Activated CD8-positive, alpha-beta memory T cell treated with anti-CD3 and anti-CD28 coated beads for 4 hours (primary cell): ENCODE measurements at places on chromosomes 12 and 14.

GRCh38 chr14:31026450-31027235, 464 bp upstream of the STRN3 start:
- DNase-seq = peak; percentile 82

DNA sequence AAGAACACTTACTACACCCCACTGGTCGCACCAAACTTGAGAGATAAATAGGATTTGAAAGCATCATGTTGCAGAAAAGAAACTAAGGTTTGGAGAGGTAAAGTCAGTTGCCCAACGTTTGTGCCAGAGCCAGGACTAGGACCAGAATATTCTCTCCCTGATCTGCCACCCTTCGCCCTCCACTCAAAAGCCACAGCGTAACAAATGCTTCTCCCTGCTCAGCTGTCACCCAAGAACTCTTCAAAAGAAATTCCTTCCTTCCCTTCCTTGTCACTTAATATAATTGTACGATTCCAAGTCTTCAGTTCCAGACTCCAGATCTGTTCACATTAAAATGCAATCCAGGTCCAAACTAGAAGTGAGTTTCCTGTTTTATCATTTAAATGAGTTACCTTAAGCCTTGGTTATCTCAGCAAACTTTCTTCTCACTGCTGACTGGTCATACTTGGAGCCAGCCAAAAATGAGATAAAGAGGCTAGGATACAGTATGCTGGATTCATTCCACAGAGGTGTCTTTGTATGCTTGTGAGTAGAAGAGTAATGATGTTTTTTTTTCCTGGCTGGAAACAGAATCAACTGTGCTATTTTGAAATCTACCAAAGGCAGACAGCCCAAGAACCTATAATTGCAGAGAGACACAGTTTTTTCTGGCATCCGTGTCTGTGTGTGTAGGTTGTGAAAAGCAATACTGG, 12.8 kb upstream of the PPFIBP1 start:
- no peak for DNase-seq

DNA sequence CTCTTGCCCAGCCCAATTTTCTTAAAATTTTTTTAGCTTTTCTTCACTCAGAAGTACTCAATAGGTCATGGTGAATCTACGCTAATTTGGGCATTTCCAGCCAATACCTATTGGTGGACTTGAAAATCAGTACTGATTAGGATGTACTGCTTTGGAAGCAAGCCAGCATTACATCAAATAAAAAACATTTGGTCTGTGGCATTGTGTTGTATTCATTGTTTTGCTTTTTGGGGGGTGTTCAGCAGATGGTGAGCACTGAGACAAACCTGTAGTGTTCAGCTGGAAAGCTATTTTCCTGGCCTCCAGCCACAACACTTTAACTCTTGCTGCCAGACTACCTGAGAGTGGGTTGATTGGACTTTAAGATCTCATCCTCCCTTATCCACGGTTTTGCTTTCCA, 4.0 kb downstream of the MAPKAPK5 start:
- no peak for DNase-seq

DNA sequence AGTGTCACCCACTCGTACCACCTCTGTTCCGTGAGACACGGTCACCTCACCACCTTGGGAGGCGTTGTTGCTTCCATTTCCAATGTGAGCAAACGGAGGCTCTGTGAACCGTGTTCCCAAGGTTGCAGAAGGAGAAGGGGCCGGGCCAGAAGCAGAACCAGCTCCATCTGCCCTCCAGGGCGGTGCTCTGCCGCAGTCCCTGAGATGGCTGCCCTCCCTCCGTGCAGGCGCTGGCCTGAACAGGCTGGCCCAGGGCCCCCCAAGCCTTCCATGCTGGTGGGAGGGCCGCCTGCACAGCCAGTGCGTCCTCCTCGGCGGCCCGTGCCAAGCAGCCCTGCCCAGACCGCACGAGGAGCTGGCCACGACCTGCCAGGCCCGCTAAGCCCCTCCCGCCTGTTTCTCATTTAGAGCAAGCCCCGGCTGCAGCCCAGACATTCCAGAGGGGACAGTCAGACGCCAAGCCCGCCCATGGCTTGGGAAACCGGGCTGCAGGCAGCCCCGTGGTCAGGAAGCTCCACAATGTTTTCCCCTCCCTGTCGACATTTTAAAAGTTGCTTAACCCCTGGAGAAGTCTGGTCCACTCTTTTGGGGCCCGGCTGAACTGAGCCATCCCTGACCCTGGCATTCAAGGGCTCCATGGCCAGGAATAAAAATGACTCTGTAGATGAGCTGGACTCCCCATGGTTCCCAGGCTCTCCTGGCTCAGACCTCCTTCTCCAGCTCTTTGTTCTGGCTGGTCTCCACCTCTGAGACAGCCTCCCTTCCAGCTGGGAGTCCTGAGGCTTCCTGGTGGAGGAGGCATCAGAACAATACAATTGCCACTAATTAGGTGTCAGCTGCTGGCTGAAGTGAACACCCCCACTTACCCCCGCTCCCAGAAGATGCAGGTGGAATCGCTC, 236.0 kb downstream of the BCL11B start:
- no peak for DNase-seq

- DNase-seq = no peak
Observed at GRCh38 chr12:13233830-13234641, 37.5 kb downstream of the EMP1 start.

- no peak for DNase-seq
Observed at GRCh38 chr12:69512820-69513219, 42.6 kb downstream of the FRS2 start.

- DNase-seq = no peak
Observed at GRCh38 chr14:40312296-40312695, 880.1 kb upstream of the FBXO33 start.

DNA sequence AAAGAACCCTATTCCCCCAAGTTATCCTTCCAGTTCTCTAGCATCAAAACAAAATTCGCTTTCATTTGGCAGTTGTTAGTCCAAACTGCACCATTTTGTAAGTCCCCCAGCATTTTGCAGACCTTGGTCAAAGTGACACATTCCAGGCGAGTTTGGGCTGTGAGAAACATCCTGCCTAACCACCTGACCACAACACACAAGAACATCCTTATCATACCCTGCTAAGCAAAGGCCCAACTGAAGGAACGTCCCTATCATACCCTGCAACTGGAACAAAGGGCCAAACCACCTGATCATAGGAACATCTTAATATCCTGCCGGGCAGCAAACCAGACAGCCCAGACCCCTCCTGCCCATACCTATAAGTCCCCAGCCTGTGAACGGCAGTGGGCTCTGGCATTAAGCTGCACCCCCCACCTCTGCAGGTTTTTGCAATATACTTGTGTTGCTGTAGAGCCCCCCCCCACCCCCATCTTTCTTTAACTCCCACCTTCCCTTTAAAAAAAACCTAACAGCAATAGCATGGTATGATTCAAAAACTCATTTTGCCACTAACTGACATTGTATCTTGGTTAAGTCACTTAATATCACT, 2.7 kb downstream of the PCNX4 start:
- no peak for DNase-seq

DNA sequence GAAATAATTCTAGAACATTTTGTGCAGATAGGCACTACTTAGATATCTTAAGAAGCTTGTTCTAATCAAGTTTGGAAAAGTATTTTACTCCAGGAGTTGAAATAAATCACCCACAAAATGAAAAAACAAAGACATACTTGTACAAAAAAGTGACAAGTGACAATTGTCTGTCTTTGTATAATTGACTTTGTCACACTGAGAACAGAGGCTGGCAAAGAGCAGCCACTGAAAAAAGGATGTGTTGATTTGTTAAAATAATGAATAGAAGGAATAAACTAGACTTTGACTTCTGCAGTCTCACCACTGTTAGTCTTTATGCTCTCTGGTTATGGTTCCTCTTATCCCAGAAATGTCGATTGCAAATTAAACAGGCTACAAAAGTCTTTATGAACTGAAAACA, 77.6 kb downstream of the PTPRR start:
- no peak for DNase-seq

DNA sequence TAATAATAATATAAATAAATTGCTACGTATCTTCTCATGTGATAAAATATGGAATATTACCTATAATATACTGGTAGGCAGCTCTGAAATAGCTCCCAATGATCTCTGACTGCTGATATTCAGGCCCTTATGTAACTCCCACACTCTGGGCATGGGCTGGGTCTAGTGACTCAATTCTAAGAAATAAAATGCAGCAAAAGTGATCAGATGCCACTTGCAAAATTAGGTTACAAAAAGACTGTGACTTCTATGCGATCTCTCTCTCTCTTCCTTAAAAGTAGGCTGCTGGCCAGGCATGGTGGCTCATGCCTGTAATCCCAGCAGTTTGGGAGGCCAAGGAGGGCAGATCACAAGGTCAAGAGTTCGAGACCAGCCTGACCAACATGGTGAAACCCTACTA, 10.3 kb upstream of the CACNB3 start:
- no peak for DNase-seq

- DNase-seq = no peak
Observed at GRCh38 chr12:31362759-31363415, 36.9 kb upstream of the SINHCAF start.

DNA sequence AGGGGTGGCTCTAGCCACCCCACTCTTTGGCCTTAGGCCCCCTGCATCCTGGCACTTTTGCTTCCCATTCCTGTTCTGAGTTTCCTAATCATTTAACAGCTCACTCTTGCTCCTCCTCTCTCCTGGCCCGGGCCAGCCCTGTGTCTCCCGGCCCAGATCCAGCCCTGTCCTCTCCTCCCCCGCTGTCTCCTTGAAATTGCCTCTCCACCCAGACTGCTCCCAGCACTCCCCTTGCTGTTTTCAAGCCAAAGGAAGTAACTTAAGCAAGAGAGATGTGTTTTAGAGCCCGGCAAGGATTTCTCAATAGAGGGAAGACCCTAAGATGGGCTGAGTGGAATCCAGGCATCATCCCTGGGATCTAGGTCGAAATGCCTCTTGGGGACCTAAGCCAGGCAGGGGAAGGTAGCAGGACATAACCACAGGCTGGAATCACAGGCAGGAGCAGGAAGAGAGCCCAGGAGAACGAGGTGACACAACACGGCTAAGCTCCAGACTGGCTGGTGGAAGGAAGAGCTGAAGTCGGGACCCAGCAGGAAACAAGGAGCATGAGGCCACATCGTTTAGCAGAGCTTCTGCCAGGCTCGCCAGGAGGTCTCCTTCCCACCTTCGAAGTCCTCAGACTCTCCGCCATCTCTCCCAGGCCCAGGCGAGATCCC, 2.0 kb upstream of the LRP1-AS start:
- no peak for DNase-seq

DNA sequence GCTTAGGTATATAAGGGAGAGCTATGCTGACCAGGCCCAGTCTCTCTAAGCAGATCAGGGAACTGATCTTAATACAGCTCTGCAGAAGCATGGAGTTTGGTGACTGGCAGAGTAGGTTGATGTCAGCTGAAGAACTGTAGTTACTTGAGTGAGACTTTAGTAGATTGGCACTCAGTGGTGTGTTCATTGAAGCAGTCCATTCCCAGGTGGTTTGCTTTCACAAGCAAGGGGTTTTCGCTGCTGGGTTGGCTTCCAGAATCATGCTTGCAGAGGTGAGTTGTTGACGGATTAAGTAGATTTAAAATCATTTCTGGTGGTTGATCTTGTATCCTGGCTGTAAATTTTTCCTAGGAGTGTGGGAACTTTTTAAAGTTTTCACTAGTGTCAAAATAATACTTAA, 6.5 kb upstream of the DHRS7 start:
- DNase-seq = no peak
